Jurkat, Clone E6-1 (cell line): ENCODE measurements at places on chromosomes 6 and 20.

DNA sequence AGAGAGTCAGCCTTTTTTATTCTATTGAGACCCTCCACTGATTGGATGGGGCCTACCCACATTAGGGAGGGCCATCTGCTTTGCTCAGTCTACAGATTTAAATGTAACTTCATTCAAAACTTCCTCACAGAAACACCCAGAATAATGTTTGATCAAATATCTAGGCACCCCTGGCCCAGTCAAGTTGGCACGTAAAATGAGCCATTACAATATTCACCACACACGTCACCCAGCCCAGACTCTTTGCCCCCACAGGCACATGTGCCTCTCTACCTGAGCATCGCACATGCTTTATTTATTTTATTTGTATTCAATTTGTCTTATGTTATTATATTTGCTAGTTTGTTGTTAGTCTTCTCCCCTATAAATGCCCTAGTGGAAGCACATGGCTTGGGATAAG, 70.9 kb upstream of the EYA2 start:
- no peak for DNase-seq

DNA sequence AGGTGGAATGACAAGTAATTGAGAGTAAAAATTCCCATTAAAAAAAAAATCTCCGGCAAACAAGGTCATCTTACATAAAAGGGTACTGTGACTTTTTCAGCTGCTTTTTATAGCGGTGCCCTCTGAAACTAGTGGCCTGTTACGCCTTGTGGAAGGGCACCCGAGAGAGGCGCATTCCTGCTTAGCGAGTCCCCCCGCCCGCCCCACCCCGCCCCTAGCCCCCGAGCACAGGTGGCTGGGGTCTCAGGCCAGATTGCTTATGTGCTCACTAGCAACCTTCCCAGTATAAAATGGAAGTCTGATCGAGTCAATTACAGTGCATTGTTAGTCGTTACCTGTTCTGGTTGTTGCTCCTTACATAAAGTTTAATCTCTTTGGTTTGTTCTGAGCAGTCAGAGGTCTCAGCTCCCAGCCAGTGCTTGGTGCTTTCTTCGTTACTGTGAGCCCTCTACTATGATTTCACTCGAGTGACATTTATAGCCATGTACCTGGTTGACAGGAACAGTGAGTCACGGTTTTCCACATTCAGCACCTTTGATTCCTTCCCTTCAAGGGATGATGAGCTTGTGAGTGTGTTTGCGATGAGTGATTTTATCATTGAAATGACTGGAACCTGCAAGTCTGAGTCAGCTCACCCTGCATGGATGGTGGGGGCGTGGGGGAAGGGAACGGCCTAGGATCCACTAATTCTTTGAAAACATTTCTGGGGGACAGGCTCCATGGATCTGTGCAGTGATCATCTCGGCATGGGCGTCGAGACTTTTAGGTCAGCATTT, 47.6 kb downstream of the ZDHHC14 start:
- DNase-seq: no peak

DNA sequence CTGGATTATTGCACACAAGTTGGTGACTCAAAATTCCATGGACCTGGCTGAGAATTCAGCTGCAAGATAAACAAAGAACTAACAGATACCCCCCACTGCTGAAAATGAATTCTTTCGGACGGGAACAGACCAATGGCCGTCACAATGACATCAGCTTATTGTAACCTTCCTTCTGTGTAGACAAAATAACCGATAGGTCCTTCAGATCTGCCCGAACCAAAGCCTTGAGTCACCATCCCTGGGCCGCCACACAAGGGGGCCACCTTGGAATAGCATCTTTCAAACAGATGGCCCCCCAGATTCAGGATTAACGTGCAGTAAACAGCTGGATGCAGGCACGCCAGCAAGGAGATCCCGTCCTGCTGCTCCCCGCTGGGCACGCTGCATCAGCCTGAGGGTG, 214.0 kb upstream of the EXOC2 start:
- DNase-seq: no peak

- DNase-seq: no peak
Measured at GRCh38 chr20:6767536-6768227, at the start of gene BMP2. BMP2 (plus strand) TSS chr20:6767686; CDS start chr20:6770127, 2,441 bp downstream.

- DNase-seq: no peak
Measured at GRCh38 chr6:64023693-64024092, 388.1 kb downstream of the PHF3 start.

GRCh38 chr6:149268768-149269167, 48.7 kb upstream of the TAB2 start:
- DNase-seq: no peak

- no peak for DNase-seq
Measured at GRCh38 chr20:24835195-24835594, 113.9 kb upstream of the CST7 start.

DNA sequence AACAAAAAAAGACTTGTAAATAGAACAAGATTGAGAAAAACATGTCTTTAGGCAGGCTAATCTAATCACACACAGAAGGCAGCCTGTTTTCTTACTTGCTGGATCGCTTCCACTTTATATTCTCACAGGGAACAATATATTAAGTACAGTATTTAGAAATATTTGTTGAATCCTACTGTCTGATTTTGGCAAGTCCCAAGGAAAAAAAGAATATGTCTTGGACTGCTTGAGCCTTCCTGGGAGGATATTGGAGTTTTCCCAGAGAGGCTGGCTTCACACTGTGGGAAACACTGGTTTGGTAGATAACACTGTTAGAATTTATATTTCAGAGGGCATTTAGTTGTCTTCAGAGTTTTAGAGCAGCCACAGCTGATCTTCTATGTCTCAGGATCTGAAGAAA, 229.7 kb downstream of the PRL start:
- DNase-seq: no peak

- DNase-seq: no peak
Measured at GRCh38 chr6:38470548-38470947, 169.2 kb downstream of the BTBD9 start.

GRCh38 chr6:169803816-169804340, 52.5 kb downstream of the ERMARD start:
- no peak for DNase-seq

GRCh38 chr20:31698803-31699718, 23.6 kb downstream of the BCL2L1 start:
- no peak for DNase-seq

DNA sequence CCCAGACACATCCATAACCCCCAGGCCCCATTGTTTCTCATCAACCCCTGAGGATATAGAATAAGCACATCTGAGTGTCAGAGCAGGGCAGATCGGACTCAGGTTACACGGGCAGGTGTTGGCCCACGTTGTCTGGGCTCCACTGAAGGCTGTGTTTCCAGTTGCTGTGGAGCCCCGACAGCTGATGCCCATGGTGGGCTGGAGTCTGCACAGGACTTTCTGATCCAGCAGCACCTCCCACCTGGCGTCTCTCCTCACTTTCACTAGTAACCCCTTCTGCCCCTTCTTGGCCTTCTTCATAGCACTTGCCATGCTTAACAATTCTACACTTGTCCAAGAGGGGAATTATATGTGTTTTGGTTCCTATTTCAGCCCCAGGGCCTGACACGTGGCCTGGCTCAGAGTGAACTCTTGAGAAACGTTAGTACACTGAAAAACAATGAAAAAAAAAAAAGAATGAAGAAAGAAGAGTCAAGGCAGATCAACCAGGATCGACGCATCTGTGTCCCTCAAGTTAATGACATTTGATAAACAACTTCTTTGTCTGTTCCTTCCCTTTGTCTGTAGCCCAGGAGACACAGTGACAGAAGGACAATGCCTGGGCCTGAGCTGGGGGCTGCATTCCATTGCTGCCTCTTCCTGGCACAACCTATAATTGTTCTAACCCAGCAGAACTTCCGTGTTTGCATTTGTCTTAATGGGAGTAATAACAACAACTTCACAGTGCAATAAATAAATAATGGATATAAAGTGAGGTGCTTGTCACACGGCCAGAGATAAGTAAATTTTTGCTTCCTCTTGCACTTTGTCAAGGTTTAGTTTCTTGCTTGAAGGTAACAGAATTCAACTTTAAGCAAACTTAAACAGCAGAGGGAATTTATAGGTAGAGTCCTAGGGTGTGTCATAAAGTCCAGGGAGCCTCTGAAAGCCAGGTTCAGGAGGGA, 224.2 kb upstream of the SSTR4 start:
- DNase-seq: no peak

- DNase-seq: no peak
Measured at GRCh38 chr6:98560841-98561240, 273.5 kb upstream of the POU3F2 start.

DNA sequence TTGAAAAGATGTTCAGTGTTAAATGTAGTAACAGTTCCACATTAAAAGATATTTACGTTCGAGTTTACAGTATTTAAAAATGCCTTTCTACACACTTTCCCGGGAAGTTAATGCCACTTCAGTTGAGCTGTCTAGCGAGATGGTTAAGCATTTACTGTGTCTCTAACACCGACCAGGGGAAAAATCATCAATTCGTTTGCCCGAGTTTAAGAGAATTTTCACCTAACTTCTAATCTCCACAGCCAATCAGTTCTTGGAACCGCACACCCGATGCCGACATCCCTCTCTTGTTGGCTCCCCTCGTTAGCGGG, 58.2 kb downstream of the FAM217A start:
- DNase-seq: no peak
